Astrocyte of the hippocampus (primary cell): ENCODE measurements at places on chromosomes 11 and 22.

GRCh38 chr11:98207086-98207485 lies 813.7 kb upstream of the CNTN5 start:
- no peak for DNase-seq

- DNase-seq = peak; percentile 61
Observed at GRCh38 chr11:76653674-76654284, 16.8 kb downstream of the LRRC32 start.

DNA sequence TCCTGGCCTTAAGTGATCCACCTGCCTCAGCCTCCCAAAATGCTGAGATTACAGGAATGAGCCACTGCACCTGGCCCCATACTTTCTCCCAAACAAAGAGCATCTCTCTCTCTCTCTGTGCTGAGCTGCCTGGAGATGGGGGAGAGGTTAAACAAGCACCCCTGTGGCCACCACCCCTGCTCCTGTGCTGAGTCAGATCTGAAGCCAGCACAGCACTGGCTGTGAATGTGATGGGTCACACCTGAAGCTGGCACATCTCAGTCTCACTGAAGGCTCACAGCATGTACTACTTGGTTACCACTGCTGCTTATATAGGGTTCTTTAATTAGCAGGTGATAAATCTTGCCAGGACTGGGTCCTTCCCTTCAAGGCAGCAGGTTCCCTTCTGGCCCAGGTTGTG lies 10.8 kb upstream of the WEE1 start:
- peak; percentile 5 for DNase-seq

GRCh38 chr11:3106736-3107524 lies 49.7 kb upstream of the CARS1 start:
- DNase-seq = no peak

DNA sequence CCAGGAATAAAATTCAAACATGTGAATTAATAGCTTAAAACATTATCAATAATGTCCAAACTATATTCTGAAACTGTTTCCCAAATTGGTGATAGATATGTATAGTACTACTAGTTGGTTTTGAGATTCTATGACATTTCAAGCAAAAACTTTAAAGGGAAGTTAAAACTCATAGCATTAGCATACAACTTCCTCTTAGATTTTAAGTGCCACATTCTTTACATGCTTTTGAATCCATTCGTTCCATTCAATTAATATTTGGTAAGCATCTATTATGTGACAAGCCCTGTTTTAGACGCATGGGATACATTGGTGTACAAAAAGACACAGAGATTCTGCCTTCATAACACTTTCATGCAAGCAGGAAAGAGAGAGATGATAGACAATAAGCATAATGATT lies 8.9 kb downstream of the PATL1 start:
- DNase-seq = no peak
